H1 (cell line): ENCODE measurements at places on chromosomes 12 and 14.

GRCh38 chr12:122437656-122438121 lies 15.2 kb upstream of the CLIP1 start:
- no peaks in the 10 kb centered on the region for H3K4me1 ChIP-seq
- H3K36me3 ChIP-seq, result no peaks in the 10 kb centered on the region
- no peaks in the 10 kb centered on the region for H3K27me3 ChIP-seq
- no peak overlapping the region for H3K4me3 ChIP-seq
- DNase-seq, result no peak

DNA sequence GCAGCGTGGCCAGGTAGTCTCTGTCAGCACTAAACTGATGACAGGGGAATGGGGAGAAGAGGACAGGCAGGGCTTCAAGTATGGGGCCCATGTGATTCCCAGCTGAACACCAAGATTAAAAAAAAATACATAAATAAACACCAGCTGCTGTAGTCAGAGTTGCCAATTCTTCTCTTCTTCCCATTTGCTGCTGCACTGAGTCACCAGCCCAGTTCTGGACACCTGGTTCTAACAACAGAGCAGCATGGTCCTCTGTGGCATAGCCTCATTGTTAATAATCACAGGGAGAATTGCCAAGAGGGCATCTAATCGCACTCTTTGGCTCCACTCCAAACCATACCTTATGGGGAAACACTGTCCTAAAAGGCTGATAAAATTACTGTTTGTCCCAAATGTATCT lies 15.1 kb downstream of the PPM1H start:
- no peak overlapping the region for H3K27ac ChIP-seq
- H3K4me1 ChIP-seq, result peaks cover 17% of the 10 kb centered on the region
- no peaks in the 10 kb centered on the region for H3K27me3 ChIP-seq
- DNase-seq, result no peak

- no peak for DNase-seq
- peaks cover 1% of the 10 kb centered on the region for H3K27me3 ChIP-seq
- no peaks in the 10 kb centered on the region; the same call in 1 of the 2 replicates for H3K4me1 ChIP-seq
Observed at GRCh38 chr12:80038062-80038560, 61.2 kb upstream of the OTOGL start.

DNA sequence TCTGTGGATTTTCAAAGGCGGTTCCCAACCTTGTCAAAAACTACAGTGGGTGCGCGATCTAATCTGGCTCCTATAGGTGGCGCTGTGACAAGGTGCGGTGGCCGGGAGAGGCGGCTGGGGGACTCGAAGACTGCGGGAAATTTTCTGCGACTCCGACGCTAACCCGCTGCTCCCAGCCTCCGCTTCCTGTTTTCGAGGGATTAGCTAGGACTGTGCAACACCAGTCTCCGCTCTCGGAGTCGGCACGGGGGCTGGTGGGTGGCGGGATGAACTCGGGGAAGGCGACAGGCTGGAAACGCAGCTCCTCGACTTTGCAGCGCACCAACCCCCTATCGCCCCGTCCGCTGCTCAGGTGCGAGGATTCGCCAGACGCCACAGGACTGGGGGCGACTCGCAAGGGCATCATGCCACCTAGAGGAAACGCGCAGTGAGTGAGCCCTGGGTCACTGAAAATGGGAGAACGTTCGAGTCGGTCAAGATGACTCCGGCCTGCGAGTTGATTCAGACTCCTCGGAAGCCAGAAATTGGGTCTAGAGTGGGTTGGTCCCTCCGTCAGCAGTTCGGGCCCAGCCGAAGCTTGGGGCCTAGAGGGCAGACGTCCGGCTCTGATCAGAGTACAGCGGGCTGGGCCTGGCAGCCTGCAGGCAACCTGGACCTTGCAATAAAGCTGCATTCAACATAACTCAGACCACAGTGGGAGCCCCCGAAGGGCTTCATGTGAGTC lies 5.5 kb upstream of the PAX9 start:
- peak overlapping the region; percentile 26; the same call in 1 of the 2 replicates for H3K4me3 ChIP-seq
- H3K36me3 ChIP-seq, result no peaks in the 10 kb centered on the region; the same call in 1 of the 2 replicates
- DNase-seq, result peak; percentile 91
- H3K27ac ChIP-seq, result no peak overlapping the region

GRCh38 chr12:131021154-131021541 lies 67.4 kb downstream of the ADGRD1 start:
- no peaks in the 10 kb centered on the region for H3K4me1 ChIP-seq
- no peaks in the 10 kb centered on the region for H3K36me3 ChIP-seq
- no peak overlapping the region for H3K27ac ChIP-seq
- no peaks in the 10 kb centered on the region for H3K27me3 ChIP-seq
- DNase-seq, result no peak

- H3K4me3 ChIP-seq, result no peak overlapping the region
- no peak for DNase-seq
- no peak overlapping the region for H3K27ac ChIP-seq
- H3K4me1 ChIP-seq, result no peaks in the 10 kb centered on the region
- no peaks in the 10 kb centered on the region for H3K27me3 ChIP-seq
Observed at GRCh38 chr14:96442355-96442754, 50.4 kb downstream of the AK7 start.

DNA sequence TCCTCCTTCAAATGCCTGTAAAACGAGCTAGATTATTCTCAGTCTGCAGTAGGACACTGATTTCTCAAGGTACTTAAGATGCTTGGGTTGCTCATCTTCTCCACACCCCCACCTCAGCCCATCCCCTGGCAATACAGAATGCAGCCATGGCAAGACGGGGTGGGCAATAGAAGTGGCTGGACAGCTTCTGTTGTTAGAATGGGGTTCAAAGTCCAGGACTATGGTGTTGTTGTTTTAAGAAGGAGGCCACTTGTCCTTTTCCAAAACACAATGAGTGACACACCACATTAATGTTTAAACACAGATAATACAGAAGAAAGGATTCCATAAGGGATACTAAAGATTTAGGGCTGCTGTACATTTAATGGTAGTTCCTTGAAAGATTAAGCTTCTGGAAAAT lies 188.9 kb upstream of the BCL2L14 start:
- H3K4me1 ChIP-seq, result peaks cover 10% of the 10 kb centered on the region; the same call in 1 of the 2 replicates
- DNase-seq, result no peak
- H3K27ac ChIP-seq, result no peak overlapping the region
- H3K36me3 ChIP-seq, result no peaks in the 10 kb centered on the region; the same call in 1 of the 2 replicates

- H3K27ac ChIP-seq, result no peak overlapping the region
- no peaks in the 10 kb centered on the region for H3K36me3 ChIP-seq
- no peaks in the 10 kb centered on the region for H3K4me1 ChIP-seq
- no peak overlapping the region for H3K4me3 ChIP-seq
Observed at GRCh38 chr12:58202933-58203718, 261.8 kb downstream of the ATP23 start.

DNA sequence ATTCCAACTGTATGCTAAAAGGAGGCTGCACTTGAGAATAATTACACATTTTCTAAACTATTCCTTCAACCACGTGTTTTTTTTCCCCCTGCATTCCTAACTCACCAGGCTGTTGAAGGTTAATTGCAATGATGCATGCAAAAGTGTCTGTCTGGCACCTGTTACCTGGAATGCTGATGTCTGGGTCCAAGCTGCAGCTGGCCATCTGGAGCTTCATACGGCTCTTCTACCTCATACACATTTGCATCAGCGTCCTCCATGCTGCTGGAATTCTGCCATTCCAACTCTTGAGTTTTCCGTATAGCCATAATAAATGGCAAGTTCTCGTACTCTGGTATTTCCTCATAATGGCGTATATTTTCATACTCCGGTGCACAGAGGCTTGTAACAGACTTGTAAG lies 8.6 kb downstream of the FGD6 start:
- H3K36me3 ChIP-seq, result no peaks in the 10 kb centered on the region
- peaks cover 23% of the 10 kb centered on the region for H3K4me1 ChIP-seq
- no peaks in the 10 kb centered on the region for H3K27me3 ChIP-seq
- H3K4me3 ChIP-seq, result no peak overlapping the region
- H3K27ac ChIP-seq, result no peak overlapping the region

GRCh38 chr12:132551641-132552031 lies 58.7 kb downstream of the LRCOL1 start:
- no peak overlapping the region for H3K27ac ChIP-seq
- no peaks in the 10 kb centered on the region for H3K36me3 ChIP-seq
- H3K4me1 ChIP-seq, result peaks cover 7% of the 10 kb centered on the region
- no peak for DNase-seq
- H3K27me3 ChIP-seq, result peaks cover 93% of the 10 kb centered on the region

GRCh38 chr12:115491511-115492250 lies 785.8 kb downstream of the MED13L start:
- H3K27ac ChIP-seq, result no peak overlapping the region
- no peak overlapping the region for H3K4me3 ChIP-seq
- no peaks in the 10 kb centered on the region for H3K4me1 ChIP-seq
- no peaks in the 10 kb centered on the region for H3K36me3 ChIP-seq
- DNase-seq, result no peak

DNA sequence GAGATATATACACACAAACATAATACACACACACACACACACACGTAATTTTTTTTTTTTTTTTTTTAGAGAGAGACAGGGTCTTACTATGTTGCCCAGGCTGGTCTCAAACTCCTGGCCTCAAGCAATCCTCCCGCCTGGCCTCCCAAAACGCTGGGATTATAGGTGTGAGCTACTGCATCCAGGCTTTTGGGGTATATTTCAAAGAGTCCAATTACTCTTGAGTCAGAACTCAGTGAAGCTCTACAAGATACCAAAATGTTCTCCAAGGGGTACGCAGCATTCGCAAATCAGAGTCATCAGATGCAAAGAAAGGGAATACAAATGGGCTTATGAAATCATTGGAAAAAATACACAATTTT lies 54.0 kb downstream of the PHLDA1 start:
- no peak overlapping the region for H3K27ac ChIP-seq
- no peak overlapping the region for H3K4me3 ChIP-seq
- H3K36me3 ChIP-seq, result no peaks in the 10 kb centered on the region
- H3K4me1 ChIP-seq, result peaks cover 10% of the 10 kb centered on the region; the same call in 1 of the 2 replicates
- DNase-seq, result no peak

- no peak within 1 kb of the TSS; the same call in 1 of the 2 replicates for H3K27ac ChIP-seq
- peak; percentile 83 for DNase-seq
- no peaks in the 10 kb centered on the region for H3K4me1 ChIP-seq
- H3K36me3 ChIP-seq, result no peaks in the 10 kb centered on the region
- H3K27me3 ChIP-seq, result no peaks in the 10 kb centered on the region
- peak within 1 kb of the TSS; percentile 79 for H3K4me3 ChIP-seq
Observed at GRCh38 chr14:59576332-59577294, at the start of gene CCDC175. CCDC175 (minus strand) TSS chr14:59576812; CDS start chr14:59576775, 37 bp downstream.

GRCh38 chr14:71698027-71698426 lies 234.2 kb upstream of the RGS6 start:
- H3K36me3 ChIP-seq, result no peaks in the 10 kb centered on the region
- no peaks in the 10 kb centered on the region for H3K27me3 ChIP-seq
- H3K4me1 ChIP-seq, result peaks cover 2% of the 10 kb centered on the region
- no peak overlapping the region for H3K27ac ChIP-seq
